Adrenal gland (tissue), 19 donors: ENCODE measurements at places on chromosomes 5 and 9.

GRCh38 chr9:81377320-81377719 lies 312.0 kb downstream of the TLE1 start:
- no peak for DNase-seq

DNA sequence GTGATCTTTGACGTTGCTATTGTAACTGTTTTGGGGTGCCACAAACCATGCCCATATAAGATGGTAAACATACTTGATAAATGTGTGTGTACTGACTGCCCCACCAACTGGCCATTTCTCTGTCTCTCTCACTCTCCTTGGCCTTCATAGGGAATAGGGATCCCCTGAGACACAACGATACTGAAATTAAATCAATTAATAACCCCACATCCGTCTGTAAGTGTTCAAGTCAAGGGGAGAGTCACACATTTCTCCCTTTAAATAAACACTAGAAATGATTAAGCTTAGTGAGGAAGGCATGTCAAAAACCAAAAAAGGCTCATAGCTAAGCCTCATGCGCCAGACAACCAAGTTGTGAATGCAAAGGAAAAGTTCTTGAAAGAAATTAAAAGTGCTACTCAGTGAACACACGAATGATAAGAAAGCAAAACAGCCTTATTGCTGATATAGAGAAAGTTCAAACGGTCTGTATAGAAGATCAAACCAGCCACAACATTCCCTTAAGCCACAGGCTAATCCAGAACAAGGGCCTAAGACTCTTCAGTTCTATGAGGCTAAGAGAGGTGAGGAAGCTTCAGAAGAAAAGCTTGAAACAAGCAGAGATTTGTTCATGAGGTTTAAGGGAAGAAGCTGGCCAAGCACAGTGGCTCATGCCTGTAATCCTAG lies 111.1 kb downstream of the UGCG start:
- DNase-seq = no peak

DNA sequence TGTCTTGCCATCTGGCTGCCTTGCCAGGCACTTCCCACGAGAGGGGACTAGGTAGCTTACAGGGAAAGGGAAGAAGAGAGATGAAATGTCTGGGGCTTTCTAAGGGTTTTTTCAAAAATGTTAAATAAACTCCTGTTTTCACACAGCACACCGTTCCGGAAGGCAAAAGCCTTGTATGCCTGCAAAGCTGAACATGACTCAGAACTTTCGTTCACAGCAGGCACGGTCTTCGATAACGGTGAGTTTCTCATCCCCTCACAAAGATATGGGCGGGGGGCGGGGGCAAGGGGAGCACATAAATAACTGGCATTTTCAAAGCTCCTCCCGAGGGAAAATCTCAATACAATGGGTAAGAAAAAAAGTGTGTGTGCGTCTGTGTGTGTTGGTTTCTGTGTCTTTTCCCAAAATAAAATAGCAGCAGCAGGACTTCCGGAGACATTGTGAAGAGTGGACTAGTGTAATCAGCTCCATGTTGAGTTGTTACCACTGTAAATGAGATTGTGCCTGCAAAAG lies 189.6 kb downstream of the NR3C1 start:
- no peak for DNase-seq

DNA sequence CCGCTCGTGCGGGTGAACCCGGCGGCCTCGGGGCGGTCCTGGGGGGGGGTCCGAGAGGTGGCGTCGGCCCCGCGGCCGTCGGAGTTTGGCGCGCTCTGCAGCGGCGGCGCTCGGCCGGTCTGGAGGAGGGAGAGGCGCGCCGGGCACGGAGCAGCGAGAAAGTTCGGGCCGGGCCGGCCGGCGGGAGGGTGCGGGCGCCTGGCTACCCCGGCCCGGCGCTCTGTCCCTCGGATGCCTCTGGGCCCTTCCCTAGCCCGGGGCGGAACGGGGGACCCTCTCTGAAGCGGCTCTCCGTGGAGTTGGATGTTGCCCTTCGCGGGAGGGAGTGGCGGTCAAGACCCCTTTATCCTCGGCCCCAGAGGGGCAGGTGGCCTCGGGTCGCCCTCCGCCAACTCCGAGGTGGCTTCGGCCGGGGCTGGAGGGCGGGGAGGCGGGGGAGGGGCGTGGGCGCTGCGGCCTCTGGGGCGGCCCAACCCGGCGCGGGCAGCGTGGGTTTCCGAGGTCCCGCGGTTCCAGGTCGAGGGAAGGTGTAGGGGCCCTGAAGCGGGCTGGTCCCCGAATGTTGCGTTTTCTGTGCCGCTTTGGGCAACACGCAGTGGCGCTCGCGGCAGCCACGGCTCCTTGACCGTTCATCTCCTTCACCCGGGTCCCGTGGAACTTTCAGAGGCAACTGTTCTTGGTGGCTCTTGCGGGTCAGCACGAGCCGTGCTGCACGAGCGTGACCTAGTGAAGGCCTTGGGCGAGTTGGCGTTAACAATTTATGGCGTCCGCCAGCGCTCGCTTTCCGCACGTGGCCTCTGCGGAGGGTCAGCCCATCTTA lies 290.5 kb downstream of the DOCK8 start:
- peak; percentile 49 for DNase-seq

DNA sequence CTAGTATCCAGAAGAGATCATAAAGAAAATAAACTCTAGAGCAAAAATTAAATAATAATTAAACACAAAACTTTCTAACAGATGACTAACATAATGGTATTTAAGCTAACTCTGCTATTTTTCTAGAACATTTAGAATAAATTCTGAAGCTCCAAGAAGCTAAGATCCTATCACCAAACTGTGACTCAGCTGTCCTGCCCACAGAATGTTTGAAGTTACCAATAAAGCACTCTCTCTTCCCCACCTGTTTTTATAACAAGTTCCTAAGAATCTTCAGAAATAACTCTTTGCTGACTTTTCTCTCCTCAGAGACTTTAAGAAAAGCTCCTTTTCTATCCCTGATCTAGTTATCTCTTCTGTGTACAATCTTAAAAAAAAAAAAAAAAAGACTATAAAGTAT lies 6.0 kb upstream of the EFNA5 start:
- no peak for DNase-seq

DNA sequence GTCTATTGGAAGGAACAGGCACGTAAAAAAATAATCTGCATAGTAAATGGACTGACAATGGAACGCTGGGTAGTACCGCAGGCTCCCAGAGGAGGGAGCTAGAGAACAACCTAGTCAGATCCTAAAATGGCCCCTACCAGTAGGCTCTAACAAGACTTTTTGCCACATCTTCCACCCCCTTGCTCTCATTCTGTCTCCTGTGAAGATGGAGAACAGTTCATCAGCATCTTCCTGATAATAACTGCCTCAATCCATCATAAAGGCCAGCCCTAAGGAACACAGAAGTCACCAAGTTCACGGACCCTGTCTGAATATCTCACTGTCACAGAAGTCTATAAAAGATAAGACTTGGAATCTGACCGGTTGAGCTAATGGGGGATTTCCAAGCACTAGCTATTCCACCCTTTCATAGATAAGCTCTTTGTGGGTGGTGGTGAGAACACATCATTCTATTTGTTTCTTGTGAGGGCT lies 133.4 kb downstream of the SLC1A3 start:
- peak; percentile 84 for DNase-seq

DNA sequence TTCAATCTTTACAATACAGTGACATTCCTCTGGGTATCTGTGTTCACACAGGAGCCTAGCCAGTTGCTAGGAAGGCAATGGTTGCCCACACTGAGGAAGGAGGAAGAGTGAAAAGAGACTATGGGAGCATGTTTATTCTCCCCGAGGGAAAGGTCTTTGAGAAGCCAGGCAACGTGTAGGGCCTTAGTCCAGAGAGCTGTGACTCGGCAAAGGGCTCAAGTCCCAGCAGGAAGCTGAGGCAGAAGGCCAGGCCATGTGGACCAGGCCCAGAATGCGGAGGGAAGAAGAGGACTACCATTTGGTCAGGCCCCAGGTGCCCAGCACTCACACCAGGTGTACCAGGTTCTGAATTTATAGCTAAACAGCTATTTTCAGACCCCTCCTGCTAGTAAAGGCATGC lies 136.6 kb upstream of the DMAC1 start:
- DNase-seq = no peak

- no peak for DNase-seq
Observed at GRCh38 chr5:125576822-125577221, 830.4 kb upstream of the ZNF608 start.

DNA sequence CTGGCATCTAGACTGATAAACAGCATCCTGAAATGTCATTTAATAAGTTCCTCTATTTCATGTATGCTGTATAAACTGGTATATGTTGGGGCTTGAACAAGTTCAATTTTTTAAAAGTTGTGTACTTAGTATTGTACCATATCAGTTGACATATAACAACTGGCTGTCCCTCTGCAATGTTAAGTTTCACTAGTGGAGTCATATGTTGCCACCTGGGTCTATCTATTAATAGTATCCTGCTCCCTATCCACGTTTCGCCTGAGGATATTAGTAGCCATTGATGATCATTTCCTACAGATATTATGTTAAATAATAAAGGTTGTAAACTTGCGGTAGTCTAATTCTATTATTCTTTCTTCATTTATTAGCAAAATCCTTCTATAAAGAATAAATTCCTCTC lies 177.6 kb downstream of the RFX3 start:
- DNase-seq = no peak

GRCh38 chr5:17070647-17071046 lies 134.6 kb upstream of the MYO10 start:
- DNase-seq = no peak

- no peak for DNase-seq
Observed at GRCh38 chr5:180433032-180433422, 61.2 kb upstream of the CNOT6 start.

DNA sequence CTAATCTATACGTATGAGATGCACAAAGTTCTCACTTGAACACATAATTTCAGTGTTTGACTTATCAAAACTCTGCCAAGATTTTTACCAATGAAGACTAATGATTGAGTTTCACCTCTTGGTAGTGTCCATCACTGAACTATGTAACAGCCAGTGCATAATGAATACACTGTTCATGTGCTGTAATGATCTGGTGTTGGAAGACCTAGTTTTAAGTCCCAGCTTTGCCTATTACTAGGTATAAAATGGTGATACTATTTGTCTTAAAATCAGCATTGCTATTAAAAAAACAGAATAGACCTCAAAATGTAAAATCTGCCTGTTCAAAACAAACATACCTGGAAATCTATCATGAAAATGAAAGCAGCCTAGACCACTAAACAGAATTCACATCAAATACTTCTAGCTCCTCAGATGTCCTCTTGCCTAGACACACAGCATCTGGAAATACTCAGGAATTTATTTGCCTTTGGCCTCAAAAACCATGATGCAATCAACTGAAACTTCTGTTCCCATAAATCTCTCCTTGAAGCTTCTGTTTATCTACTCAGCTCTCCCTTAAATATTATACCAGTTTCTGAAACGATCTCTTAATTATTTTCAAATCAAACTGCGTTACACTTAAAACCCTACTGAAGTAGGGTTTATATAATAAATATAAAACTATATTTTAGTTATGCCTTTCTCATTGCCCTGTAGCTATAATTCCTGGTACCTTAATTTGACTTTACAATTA lies 38.1 kb downstream of the MRPS27 start:
- no peak for DNase-seq

DNA sequence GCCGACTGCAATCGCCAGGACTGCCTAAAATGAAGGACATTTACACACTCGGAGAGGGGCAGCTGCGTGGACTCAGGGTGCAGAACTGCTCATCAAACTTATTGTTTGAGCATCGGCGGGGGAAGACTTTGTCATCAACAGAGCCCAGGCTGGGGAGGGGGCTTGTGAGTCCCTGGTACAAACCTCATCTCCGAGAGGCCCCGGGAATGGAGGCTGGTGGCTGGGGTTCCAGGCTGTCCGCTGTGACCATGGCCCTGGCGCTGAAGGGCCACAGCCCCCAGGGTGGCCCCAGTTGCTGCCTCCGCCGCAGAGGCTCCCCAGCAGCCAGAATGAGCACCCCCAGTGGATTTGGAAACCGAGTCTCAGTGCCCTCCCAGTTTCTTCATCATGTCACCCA lies 46.1 kb upstream of the RNU6ATAC start:
- DNase-seq = peak; percentile 7

- DNase-seq = peak; percentile 68
Observed at GRCh38 chr9:134403292-134403681, 77.0 kb downstream of the RXRA start.

DNA sequence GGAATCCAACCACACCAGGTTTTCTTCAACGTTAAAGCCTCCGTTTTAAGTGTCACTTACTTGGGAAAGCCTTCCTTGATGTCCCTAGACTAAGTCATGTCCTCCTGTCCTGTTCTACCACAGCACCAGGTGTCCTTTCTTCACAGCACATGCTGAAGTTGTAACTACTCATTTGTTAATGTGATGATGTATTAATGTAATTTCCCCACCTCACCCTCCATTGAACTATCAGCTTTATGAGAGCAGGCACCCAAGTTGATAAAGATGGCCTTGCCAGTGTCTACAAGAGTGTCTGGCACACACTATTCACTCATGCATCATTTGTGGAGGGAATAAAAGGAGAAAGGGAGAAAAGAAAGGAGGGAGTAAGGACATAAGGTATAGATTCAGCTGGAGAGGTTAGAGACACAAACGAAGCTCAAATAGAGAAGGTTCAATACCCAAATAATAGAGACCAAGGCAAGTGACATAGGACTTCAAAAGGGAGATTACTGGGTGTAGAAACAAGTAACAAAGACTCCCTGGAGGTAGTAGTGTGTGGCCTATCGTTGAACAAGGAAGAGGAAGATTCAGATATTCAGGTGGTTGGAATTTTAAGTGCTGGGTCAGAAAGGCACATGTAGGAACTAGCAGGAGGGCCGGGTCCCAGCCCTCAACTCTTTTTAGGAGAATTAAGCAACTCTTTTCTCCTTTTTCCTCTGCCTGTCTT lies 6.6 kb downstream of the ITK start:
- no peak for DNase-seq

DNA sequence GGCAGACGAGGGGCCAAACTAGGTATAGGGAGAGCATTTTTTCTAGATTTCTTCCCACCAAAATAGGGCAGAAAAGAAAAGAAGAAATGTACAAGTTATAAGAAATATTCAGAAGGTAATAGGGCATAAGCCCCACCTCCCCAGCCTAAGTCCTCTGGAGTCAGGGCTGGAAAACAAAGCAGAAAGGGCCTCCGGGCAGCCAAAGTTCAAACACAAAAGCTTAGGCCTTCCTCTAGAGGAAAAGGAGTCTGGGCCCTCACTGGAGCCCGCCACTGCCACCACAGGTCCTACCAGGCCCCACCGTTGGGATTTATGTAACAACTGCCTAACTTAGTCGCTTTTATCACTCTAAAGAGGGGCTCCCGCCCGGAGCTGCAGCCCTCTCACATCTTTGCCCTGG lies 27.6 kb downstream of the TBC1D2 start:
- no peak for DNase-seq
